ENCODE measurements at places on chromosomes 11 and 22.

DNA sequence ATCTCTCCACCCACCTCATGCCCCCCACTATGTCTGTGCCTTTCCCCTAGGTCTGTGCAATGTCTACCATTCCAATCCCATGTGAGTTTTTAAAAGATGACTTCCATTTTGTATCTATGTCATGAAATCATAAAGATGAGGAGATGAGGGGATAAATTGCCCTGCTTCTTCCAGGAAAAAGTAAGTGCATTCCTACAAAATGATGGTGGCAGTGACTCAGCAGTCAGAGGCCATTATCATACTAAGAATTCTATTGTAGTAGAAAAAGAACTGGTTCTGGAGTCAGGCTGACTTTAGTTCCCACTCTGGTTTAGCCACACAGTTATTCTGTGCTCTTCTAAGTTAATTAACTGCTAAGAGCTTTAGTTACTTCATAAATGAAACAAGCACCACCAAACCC lies 89.6 kb upstream of the API5 start:
- no peak for DNase-seq

- DNase-seq: peak; percentile 99
Observed at GRCh38 chr11:60056349-60056969, at the start of gene MS4A3. Gene MS4A3, plus strand, starts transcription at chr11:60056665. Its CDS starts 4,496 bp downstream, at chr11:60061161.

DNA sequence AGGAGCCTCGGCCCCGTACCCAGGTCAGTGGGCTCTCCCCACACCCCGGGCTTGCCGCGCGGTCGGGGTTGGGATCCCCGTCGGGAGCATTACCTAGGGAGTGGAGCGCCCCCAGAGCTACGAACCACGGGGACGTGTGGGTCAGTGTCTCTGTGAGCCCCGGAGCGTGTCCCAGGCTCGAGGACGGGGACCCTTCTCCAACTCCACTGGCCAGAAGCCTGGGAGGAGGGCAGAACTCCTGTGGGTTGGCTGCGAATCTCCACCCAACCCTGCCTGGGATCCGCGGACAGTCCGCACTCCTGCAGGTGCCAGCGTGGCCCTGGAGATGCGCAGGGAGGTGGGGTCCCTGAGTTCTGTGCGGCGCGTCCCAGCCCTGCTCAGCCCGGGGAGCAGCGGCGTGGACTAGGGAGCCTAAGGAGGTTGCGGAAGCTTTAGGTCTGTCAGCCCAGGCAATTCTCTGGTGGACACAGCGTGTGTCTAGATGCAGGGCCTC lies 346 bp downstream of the PPFIBP2 start:
- DNase-seq: peak; percentile 64

- no peak for DNase-seq
Observed at GRCh38 chr11:121356357-121356756, 63.8 kb downstream of the SC5D start.

- no peak for DNase-seq
Observed at GRCh38 chr11:45215098-45215865, 68.8 kb downstream of the PRDM11 start.

DNA sequence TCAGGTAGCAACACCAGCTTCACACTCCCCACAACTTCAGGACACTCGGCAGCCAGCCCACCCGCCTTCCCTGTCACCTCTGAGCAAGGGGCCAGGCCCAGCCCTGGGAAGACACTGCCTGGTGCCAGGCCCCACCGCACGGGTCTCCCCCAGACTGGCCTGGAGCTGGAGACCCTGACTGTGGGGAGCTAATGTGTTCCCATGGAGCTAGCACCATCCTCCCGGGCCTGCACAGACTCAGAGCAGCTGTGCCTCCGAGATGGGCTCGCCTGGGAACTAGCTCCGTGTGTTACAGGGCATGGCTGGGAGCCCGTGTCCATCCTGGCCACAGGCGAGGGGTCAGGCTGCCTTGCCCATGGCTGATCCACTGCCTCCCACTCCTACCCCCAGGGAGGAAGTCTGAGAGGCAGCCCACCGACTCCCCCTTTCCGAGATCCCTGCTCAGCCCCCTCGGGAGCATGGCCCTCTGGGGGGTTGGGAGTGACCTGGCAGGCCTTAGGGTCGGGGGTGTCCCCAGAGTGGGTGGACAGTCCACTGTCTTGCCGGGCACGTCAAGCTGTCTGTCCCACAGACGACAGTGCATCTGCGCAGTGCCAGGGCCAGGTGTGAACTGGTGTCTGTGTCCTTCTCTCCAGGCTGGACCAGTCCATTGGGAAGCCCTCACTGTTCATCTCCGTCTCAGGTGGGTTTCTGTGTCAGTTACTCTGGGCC lies 76.7 kb upstream of the KCNQ1OT1 start:
- DNase-seq: no peak

- DNase-seq: no peak
Observed at GRCh38 chr22:27672721-27673418, 128.7 kb downstream of the MN1 start.

DNA sequence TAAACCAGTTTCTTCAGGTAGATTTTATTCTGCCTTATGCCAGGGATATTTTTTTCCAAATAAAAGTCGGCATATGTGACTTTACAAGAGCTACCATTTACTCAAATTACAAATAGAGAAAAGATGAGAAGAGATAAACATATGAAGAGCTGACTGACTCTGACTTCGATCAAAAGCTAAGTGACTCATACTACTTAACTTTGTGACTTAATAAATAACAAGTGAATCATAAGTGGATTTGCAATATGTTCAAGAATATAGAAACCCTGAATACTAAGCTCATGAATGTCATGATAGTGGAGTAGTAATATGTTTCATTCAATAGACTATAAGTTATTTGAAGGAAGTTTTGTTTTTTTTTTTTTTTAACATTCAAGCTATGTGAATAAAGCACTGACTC lies 130.5 kb upstream of the ANO3 start:
- DNase-seq: no peak

DNA sequence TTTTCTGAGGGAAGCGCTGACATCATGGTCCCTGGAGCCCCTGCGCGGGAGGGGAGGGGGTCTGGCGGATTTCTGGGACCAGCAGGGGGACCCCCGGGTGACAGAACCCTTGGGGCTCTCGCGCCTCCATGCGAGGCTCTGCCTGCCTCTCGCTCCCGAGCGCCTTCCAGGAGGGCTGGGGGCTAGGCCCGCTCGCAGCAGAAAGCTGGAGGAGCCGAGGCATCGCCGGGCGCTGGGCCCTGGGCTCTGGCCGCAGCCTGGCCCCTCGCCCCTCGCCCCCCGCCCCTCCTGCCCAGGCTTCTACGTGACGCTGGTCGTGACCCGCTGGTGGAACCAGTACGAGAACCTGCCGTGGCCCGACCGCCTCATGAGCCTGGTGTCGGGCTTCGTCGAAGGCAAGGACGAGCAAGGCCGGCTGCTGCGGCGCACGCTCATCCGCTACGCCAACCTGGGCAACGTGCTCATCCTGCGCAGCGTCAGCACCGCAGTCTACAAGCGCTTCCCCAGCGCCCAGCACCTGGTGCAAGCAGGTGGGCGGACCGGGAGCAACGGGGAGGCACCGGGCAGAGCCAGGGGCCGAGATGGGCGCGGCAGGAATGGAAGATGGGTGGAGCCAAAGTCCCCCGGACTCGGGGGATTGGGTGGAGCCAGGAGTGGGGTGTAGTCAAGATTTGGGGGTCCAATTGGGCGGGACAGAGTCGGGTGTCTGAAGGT lies 5.4 kb downstream of the BEST1 start:
- DNase-seq: no peak

DNA sequence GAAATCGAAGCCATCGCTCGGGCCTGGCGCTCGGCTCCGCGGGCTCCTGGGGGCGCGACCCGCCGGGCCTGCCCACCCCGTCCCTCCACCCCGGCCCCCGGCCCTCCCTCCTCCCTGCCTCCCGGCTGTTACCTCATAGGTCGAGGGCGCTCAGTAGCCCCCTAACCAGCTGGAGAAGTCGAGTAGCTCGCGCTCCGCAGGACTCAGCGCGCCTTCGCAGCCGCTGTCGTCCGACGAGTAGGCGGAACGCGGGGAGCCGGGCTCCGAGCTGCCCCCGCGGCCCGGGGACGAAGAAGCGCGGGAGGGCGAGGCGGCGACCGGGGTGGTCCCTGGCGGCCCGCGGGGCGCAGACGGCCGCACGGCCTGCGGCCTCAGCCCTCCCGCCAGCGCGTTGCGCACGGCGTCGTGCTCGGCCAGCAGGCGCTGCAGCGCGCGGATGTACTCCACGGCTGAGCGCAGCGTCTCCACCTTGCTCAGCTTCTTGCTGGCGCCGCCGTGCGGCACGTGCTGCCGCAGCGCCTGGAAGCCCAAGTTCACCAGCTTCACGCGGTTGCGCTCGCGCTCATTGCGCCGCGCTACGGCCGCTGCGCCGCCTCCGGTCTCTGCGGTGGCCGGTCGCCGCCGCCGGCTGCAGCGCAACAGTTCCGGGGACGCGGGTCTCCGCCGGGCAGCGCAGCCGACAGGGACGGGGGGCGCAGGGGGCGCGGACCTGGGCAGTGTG lies 627 bp downstream of the ASCL2 start:
- DNase-seq: peak; percentile 89

GRCh38 chr11:65420979-65421793 lies 1.4 kb upstream of the NEAT1 start:
- DNase-seq: peak; percentile 80

DNA sequence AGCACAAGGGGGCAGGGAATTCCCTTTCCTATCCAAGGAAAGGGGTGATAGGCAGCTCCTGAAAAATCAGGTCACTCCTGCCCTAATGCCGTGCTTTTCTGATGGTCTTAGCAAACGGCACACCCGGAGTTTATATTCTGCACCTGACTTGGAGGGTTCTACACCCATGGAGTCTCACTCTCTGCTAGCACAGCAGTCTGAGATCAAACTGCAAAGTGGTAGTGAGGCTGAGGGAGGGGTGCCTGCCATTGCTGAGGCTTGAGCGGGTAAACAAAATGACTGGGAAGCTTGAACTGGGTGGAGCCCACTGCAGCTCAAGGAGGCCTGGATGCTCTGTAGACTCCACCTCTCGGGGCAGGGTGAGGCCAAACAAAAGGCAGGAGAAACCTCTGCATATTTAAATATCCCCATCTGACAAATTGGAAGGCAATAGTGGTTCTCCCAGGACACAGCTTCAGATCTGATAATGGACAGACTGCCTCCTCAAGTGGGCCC lies 194.7 kb downstream of the OR4A47 start:
- no peak for DNase-seq

- DNase-seq: peak; percentile 19
Observed at GRCh38 chr11:102309621-102310541, 7.4 kb upstream of the BIRC3 start.

DNA sequence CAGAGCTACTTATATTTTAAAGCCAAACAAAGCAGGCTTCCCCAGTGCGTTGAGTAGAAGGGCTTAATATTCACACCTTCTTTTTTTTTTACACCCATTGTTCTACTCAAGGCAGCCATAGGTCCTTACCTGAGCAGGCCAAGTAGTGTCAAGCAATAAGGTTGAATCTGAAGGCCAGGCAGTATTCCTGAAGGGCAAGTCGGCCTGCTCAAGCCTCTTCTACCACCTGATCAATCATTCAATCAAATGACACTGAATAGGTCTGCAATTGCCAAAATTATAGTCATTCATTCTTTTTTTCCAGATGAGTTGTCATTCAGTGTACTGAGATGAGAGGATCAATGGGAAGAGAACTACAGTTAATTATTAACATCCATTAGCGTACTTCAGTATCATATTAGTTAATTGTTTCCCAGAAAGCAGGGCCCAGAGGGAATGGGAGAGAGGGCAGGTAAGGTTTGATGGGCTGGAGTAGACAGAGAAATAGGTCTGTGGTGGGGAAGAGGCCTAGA lies 11.9 kb upstream of the PPP2R1B start:
- DNase-seq: no peak

GRCh38 chr11:60788401-60789125 lies 3.4 kb downstream of the MS4A10 start:
- DNase-seq: no peak

GRCh38 chr11:93518081-93518480 lies 25.1 kb downstream of the SMCO4 start:
- DNase-seq: no peak

- DNase-seq: peak; percentile 23
Observed at GRCh38 chr22:20607157-20607907, 99.9 kb downstream of the MED15 start.

DNA sequence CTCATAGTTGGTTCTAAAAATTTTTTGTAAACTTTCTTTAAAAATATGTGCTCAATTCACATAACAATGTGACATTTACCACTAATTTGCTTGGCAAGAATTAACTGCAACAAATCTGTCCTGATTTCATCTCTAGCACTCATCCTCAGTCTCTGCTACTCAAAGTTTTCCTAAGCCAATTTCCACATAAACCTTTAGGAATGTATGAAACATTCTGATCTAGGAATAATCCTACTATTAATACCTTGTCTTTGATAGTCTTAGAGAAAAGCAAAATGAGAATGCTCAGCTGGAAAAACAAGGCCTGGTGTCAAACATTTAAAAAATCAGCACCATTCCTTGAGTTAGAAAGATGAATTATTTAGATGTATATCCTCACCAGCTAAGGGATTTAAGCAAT lies 114.3 kb downstream of the CD44 start:
- DNase-seq: no peak

- no peak for DNase-seq
Observed at GRCh38 chr11:77127920-77128691, at the start of gene MYO7A. Gene MYO7A, plus strand, starts transcription at chr11:77128246. Its CDS starts 2,389 bp downstream, at chr11:77130635.

DNA sequence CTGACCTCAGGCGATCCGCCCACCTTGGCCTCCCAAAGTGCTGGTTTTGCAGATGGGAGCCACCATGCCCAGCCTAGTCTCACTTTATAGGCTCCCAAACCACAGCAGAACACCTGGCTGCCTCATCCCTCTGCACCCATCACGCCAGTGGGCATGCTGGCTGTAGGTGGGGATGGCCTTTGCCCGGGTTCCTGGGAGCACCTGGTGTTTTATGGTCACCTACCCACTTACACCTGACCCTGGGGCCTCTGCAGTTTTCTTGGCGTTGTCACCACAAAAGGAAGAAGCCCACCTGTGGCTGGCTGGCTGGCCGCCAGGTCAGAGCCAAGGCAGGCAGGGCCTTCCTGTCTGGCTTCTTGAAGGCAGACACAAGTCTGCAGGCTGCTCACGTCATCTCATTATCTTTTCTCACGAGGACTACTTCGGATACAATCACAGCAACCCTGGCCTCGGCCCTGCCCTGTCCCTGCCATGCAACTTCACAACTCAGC lies 8.2 kb downstream of the RRP7A start:
- no peak for DNase-seq

DNA sequence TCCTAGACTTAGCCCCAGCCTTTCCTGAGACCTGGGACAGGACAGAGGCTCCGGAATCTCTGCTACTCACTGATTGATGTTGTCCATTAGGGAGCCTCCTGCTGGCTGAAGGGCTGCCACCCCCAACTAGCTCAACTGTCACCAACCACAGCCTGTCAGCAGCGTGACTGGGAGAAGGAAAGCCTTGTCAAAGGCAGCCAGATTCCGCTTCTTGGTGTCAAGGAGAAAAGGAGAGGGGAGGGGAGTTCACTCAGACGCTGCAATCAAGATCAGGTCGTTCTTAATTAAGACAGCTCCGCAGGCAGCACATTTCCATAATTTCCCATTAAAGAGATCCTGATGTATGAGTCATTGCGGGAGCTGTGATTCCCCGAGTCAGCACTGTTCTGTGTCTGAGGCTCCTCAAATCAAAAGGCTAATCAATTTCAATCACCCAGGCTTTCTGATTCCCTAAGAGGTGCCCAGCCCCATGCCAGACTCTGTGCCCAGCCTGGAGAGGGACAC lies 152.8 kb upstream of the ZBED5 start:
- DNase-seq: no peak
